ENCODE measurements at places on chromosomes 6 and 20.

DNA sequence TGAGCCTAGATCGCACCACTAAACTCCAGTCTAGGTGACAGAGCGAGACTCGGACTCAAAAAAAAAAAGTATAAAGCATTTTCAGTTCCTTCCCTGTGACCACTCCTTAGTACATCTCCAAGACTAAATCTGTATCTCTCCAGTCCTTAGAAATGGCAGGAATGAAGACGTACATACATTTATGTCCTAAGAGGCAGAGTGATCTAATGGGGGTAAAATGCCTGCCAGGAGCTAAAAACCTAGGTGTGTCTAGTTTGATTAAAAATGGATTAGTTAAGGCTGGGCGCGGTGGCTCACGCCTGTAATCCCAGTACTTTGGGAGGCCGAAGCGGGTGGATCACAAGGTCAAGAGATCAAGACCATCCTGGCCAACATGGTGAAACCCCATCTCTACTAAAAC lies 70.4 kb downstream of the ALDH5A1 start:
- DNase-seq, result no peak

- no peak for DNase-seq
Observed at GRCh38 chr6:7673063-7673536, 52.8 kb upstream of the BMP6 start.

GRCh38 chr6:166202321-166202733 lies 34.7 kb upstream of the TBXT start:
- no peak for DNase-seq

DNA sequence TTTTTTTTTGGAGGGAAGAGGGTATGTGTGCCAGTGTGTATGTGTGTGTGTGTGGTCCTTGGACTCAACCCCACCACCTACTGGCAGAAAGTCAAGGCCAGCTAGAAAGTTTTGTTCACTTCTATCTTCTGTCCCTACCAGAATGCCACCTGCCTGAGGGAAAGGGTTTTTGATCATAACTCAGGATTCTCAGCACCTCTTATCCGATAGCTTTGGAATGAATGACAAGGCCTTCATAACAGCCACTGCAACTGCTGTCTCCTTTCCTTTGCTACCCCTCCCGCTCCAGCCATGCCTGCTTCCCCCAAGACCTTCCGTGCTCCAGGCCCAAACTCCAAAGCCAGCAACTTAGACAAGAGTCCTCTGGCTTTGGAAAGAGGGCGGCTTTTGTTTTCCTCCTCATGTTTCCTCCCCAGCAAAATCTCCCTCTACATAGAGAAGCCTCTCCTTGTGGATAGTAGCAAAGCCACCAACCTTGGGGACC lies 18.7 kb downstream of the BTN3A1 start:
- peak; percentile 66 for DNase-seq

GRCh38 chr6:22113026-22113766 lies 183.6 kb downstream of the PRL start:
- no peak for DNase-seq

DNA sequence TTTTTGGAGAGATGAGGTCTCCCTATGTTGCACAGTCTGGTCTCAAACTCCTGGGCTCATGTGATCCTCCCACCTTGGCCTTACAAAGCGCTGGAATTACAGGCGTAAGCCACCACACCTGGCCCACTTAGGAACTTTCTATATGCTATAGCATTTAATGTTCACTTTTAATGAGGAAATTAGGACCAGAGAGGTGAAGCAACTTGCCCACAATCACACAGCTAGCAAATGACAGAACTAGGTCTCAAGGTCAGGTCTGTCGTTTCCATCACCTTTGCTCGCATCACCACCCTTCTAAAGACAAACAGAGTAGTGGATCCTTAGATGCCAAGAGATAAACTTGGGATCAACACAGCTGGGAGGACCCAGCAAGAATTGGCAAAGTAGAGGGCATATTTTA lies 381.7 kb downstream of the CD83 start:
- no peak for DNase-seq

DNA sequence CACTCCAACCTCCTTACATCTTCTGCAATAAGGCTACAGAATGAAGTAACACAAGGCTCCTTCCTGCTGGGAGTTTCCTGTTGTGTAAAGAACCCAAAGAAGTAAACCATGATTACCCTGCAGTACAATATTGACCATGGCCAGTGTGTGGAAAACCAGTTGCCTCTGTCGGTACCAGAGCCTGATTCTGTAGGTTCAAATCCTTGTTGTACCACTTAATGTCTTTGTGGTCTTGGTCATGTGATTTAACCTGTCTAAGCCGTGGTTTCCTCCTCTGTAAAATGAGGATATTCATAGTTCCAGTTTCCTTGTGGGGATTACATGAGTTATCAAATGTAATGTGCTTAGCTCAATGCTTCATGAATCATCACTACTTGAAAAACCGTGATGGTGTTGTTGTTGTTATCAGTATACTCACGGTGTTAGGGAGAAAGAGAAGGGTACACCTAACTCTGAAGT lies 60.3 kb upstream of the PRELID3B start:
- DNase-seq, result no peak

Measured in Kasumi-1 (cell line).